Right ventricle myocardium inferior (tissue), 1 donor: ENCODE measurements at places on chromosomes 2 and 18.

- no peak for DNase-seq
These were observed 62.4 kb downstream of the ZDBF2 start for GRCh38 chr2:206336861-206337260.

- DNase-seq = no peak
These were observed 6.7 kb downstream of the GNAL start for GRCh38 chr18:11695736-11696135.

DNA sequence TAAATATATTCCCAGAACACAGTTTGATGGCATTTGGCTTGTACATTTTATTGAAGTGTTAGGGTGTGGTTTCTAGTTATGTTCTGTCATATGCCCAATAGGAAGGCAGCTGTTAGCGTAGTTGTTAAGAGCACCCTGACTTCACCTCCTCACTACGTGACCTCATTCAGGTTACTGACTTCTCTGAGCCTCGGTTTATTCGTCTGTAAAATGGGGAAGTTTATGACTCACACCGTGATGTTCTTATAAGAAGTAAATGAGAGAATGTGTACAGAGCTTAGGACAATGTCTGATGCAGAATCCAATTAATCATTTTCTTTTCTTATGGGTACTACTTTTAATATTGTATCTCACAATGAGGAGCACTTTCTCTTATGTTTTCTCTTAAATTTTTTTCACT is 226.0 kb downstream of the PTPRM start:
- DNase-seq = no peak

GRCh38 chr2:63035169-63035568 is 15.5 kb upstream of the OTX1 start:
- no peak for DNase-seq

DNA sequence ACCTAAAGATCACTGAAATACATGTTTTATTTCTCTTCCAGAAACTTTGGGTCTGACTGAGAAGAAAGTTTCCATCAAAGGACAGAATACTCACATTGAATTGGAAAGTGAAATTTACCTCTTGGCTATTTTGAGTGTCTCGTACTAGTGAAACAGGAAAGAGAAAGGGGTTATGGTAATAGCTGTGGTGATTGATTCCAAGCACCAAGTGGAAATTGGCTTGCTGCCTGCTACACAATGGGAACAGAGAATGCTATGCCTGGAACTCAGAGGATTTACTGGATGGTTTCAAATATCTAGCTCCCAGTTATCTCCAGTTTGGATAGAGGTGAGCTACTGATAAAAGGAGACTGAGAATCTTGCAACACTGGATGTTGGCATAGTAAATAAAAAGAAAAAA is 492.8 kb upstream of the FSIP2 start:
- no peak for DNase-seq

- no peak for DNase-seq
These were observed 614.9 kb downstream of the LRP1B start for GRCh38 chr2:141515931-141516330.

DNA sequence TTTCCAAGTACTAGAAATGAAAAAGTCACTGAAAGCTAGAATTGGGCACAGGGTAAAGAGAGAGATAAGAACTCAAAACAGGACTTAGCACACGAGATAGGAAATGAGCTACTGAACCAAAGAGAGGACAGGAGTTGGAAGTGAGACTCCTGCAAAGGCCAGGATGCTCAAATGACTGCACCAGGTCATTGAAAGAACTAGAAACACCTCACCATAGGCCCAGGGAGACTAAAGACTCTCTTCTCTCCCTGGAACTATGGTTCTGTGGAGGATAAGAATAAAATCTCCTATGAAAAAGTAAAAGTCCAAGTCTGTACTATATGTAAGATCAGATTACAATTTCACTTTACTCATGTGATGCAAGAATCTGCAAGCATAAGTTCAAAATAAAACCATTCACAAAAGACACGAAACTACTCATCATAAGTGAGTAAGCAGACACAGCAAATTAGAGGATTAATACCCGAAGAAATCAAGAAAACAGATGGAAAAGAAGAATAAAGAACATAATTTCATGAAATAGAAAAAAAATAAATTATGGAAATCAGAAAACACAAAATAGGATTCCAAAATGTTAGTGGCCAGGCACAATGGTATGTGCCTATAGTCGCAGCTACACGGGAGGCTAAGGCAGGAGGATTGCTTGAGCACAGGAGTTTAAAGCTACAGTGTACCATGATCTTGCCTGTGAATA is 6.5 kb downstream of the NBAS start:
- no peak for DNase-seq

DNA sequence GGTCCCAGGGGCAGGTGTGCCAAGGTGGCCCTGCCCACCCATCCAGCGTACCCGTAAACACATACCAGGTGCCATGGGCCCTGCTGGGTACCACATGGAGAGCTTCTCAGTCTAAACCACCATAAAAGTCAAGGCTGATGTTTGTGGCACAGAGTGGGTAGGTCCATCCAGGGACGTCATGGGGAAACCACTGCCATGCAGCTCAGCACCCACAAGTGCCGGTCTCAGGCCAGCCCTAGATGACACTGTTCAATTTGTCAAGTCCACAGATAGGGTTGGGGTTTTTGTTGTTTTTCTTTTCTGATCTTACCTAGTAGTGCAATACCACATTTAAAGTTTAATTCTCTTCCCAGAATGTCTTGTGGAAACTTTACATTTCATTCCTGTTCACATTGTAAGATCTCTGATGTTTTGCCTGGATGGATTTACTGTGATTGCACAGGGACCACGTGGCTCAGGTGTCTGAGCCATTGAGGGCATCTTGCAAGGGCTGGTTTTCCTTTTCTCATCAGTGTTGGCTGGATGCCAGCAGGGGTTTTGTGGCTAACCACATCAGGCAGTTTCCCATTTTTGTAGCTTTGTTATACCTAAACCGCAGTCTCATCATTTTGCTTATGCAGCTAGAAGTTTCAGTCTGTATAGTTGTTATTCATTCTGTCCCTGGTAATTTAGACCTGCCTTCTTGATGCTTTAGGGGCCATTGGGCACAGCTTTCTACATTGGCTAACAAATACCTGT is 64.7 kb downstream of the STK25 start:
- DNase-seq = no peak

DNA sequence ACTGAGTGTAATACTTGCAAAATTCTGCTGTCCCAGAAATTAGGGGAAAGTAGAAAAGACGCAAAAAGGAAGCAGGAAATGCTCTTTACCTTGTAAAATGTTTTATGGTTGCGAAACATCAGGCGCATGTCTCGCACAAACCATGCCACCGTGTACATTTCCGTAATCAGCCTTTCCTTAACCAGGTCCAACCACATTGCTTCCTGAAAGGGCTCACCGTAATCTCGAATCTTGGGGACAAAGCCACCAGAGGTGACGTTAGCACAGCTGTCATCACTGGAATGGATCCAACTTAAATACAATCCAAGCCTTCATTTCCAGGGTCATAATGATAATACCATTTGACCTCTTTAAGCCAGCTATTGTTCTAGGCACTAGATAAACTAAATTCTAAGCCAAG is 49.3 kb downstream of the SP110 start:
- DNase-seq = no peak

DNA sequence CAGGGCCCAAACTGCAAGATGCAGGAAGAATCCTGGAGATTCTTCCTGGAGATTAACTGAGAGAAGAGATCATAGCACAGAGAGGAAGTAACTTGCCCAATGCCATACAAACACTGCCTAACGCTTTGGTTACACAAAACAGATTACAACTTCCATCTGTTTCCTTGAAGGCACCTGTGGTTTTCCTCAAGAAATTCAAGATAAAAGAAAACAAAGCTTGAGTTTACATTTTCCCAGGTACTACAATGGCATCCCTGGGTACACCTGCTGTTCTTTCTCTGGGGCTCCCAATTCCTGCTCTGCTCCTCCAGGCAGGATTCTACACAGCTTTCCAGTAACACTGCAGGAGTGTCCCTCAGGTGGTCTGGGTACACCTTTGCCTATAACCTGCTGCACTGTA is 781.9 kb upstream of the ID2 start:
- DNase-seq = no peak
